ENCODE measurements at places on chromosomes 3 and 15.

DNA sequence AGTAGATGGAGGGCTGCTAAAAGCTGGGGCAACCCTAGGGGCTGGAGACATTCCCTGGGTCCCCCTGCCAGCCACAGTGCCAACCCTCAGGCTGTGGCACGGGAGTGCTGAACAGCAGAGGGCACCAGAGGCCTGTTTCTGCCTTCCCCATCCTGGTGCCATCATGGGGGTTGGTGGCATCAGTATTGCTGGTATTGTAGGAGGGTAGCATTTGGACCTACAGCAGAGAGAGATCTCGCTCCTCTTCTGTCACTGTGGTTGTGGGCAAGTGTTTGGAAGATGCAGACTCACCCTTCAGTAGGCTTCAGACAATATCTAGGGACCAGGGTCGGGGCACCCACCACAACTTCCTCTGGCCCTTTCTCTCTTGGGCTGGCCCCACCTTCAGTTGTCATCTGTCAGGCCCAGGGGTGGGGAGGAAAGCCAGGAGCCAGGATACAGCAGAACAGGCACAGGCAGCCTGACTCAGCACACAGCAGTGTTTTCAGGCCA, 123.5 kb downstream of the RPLP1 start:
- peak; percentile 17 for DNase-seq

- DNase-seq: no peak
Observed at GRCh38 chr15:90336705-90337141, 15.4 kb upstream of the ZNF774 start.

GRCh38 chr3:84961011-84961410, 2.2 kb downstream of the CADM2 start:
- DNase-seq: no peak

GRCh38 chr3:83500422-83500821, 1458.4 kb upstream of the CADM2 start:
- no peak for DNase-seq

GRCh38 chr3:63352008-63352279, 73.8 kb downstream of the SYNPR start:
- no peak for DNase-seq

DNA sequence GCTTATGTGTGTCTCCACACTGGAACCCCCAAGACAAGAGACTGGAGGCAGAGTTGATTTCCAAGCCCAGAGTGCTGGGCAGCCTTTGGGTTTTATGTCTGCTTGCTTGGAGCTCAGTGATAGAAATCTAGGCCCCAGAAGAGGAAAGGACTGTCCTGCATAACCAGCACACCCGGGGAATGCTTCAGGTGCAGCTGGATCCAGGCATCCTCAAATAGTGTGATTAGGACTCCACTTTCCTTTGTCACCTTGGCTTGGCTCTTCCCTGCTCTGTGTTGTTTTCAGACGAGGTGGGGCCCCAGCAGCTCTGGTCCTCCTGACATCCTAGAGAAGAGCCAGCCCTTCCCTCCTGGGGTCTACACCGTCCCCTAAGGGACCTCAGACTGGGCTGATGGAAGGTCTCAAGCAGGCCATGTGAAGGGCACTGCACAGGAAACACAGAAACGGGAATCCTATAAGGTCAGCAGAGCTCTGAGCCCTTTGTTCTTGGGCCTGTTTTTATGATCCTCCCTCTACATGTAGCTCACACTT, 143.7 kb downstream of the TJP1 start:
- DNase-seq: no peak

DNA sequence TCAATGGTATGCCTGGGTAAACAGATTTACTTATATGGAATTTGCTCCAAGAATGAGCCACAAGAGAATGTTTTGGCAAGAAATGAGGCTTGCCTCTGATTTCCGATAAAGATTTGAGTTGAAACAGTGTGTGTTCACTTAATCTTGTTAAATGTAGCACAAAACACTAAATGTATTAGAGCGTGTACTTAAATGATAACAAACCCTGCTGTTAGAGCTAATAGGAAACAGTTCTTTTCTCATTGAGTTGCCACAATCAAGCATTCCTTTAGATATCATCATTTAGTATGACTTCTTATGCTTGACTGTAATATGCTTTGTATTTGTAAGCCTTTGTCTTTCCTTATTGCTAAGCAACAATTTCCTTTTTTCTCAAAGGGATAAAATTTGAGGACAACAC, 353.6 kb upstream of the ZNF717 start:
- no peak for DNase-seq

DNA sequence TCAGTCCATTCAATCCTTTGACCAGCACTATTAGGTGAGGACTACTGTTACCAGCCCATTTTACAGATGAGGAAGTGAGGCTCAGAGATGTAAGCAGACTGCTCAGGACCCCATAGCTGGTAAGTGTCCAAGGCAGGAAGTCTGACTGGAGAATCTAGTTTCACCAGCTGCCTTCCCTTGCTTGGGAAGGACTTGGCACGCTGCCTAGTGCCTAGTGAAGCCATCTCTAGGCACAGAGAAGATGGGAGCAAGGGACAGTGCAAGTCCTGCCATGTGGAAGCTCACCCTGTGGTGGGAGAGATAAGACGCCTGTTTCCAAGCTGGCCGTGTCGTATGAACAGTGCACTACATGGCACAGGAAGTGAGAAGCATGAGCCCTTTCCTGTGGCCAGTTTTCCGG, 111.8 kb upstream of the TMC3 start:
- DNase-seq: no peak

GRCh38 chr3:190617185-190617584, 103.3 kb downstream of the IL1RAP start:
- DNase-seq: peak; percentile 20

DNA sequence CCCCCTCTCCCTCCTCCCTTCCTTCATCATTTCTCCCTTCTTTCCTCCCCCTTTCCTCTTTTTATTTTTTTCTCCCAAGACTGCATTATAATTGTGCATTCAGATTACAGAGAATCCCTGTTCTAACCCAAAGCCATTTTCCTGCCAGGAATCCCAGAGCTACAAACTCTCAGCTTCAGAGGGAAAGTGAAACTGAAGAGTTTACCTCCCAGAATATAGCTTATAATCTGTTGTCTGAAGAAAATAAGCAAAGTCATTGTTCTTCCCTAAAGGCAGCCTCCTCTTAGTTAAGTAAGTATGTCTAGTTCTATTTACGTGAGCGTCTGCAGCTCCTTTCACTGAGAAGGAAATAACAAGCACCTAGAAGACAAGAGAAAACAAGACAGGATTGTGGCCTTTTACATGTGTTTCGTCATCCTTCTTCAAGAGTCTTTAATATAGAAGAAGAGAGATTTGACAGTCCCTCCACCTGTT, 97.2 kb downstream of the CHST2 start:
- DNase-seq: no peak

GRCh38 chr3:33061782-33062181, 35.2 kb downstream of the GLB1 start:
- DNase-seq: no peak

GRCh38 chr3:177787279-177788041, 590.2 kb upstream of the TBL1XR1 start:
- no peak for DNase-seq

DNA sequence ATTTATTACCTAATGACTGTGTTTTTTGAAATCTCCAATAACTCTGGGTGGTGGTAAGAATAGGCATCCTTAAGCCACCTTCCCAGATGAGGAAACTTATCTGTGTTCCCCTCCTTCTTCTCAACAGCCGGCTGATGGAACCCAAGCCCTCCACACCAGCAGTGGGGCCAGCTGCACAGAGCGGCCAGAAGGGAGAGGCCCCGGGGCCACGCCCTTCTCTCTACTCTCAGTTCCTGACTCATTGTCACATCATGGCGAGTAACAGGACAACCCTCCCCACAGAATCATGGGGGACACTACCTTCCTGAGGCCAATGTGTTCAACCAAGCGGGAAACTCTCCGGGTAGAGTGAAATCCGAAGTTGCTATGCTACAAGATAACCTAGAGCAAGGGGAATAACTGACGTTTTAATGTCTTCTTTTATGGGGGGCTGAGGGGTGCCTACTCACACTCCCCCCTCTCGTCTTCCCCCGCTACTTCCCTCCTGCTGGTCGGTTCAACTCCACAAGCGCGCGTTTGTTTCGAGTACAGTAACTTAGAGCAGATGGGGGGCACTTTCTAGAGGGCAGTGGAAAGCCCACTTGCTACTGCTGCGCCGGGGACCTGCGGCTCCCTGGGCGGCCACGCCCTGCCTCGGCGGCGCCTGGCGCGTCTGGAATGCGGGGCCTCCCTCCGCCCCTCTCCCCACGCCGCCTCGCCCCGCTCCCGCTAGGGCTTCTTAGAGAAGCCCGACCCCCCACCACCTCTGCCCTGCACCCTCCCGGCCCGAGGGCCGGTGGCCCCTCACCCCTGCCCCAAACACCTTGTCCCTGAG, 621 bp downstream of the ANXA2 start:
- DNase-seq: no peak

- DNase-seq: no peak
Observed at GRCh38 chr3:182618981-182619591, 174.2 kb upstream of the ATP11B start.

DNA sequence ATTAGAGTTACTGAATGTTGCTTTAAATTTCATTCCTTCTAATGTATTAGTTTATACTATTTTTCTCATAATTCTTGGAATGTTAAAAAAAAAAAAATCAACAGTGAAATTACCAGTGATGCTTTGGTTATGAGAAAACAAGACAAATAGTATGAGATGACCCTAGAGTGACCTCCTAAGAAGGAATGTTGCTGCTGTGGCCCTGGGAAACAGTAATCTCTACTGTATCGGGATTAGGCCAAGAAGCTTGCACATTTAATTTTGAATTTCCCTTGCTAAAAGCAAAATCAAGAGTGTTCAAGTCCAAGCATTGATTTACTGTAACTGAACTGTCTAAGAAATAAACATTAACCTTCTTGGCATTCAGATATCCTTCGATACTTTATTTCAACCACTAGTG, 18.1 kb downstream of the TOPBP1 start:
- no peak for DNase-seq

- no peak for DNase-seq
Observed at GRCh38 chr3:124419303-124419702, 310.9 kb upstream of the UMPS start.

GRCh38 chr3:119817583-119818363, 35.9 kb downstream of the NR1I2 start:
- no peak for DNase-seq

DNA sequence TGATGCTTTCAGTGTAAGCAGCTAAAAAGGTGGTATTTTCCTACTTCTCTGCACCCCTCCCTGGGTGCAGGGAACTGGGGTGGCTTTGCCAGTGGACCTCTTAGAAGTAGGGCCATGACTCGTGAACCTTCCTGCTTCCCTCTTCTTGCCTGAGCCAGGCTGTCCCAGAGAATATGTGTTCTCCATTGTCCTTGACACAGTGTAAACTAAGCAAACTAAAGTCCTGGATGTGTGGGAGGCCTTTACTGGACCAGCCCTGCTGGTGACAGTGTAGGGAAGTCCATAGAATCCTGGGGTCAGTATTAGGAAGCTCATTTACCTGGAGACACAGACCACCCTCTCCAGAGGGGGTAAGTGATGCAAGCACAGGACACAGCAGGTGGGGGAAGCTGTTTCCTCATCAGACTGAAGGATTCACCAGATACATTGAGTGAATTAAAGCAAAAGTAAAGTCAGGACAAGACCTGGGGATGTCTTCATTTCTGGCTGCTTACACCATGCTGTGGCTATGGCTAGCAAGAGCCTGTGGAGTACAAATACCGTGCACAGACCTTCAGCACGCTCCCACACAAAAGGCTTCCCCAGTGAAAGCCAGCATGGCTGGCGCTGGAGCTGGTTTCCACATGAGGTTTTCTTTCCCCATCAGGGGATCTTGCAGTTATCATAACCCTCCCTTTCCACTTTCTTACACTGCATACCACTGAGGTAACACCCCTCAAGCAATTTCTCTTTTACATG, 64.8 kb upstream of the LPP start:
- DNase-seq: no peak

DNA sequence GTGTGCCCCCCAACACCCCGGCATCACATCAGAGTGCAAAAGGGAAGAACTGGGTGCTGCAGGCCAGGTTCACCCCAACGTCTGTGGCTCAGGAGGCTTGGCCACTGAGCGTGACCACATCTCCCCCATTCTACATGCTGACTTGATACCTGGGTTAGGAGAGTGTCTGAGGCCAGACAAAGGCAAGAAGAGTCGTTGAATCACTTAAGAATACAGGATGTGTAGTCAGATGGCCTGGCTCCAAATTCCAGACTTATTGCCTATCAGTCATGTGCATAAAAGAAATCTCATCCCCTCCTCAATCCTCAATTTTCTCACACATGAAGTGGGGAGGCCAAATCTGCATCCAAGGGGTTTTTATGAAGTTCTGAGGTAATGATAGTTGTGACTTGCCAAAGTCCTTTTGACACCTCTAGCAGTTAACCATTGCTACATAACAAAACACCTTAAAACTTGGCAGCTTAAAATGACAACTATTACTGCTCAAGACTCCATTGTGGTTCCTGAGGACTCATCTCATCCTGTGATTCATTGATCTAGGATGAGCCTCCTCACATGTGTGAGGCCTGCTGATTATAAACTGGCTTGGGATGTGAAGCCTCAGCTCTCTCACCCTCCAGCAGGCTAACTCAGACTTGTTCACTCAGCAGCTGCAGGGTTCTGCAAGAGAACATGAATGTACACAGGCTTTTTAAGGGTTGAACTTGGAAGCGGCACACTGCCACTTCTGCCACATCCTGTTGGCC, 138.8 kb upstream of the TLE3 start:
- DNase-seq: no peak

DNA sequence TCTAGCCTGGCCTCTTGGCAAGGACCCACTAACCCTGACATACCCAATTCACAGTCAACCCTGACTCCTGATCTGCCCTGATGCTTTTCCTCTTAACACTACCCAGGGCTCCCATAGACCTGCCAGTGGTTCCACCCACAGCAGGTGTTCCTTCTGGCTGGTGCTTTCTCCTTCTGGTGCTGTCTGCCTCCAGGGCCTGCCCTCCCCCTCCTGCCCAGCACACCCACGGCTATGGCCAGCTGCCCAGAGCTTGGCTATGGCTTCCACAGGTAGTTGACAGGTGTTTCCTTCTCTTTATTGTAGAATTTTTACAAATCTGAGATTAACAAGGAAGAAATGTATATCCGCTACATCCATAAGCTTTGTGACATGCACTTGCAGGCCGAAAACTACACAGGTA, 46.5 kb upstream of the MANF start:
- DNase-seq: no peak

DNA sequence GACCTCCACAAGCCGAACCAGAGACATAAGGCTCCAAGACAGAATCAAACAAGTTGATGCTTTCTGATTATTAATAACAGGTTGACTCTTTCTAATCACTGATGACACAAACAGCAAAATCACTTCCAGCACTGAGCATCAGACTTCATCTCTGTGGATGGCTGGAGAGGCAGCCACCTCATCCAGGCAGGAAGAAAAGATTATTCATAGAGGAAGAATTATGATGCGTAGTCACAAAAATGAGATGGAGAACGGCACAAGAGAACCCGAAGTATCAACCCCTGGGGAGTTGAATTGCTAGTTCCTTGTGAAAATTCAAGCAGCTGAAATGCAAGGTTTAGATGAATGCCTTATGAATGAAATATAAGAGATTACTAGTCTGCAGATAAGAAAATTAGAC, 49.9 kb upstream of the LMCD1 start:
- no peak for DNase-seq

- DNase-seq: no peak
Observed at GRCh38 chr15:100020189-100020588, 287.0 kb upstream of the LYSMD4 start.

All from neuronal stem cell (in vitro differentiated cells).